Ovary (tissue), 10 donors: ENCODE measurements at places on chromosomes 5 and 9.

GRCh38 chr5:80182809-80183580 is 72.9 kb downstream of the SERINC5 start:
- DNase-seq, result no peak

GRCh38 chr9:125972012-125972729 is 225.0 kb downstream of the PBX3 start:
- no peak for DNase-seq

GRCh38 chr5:20040901-20041300 is 52.9 kb upstream of the CDH18 start:
- no peak for DNase-seq

DNA sequence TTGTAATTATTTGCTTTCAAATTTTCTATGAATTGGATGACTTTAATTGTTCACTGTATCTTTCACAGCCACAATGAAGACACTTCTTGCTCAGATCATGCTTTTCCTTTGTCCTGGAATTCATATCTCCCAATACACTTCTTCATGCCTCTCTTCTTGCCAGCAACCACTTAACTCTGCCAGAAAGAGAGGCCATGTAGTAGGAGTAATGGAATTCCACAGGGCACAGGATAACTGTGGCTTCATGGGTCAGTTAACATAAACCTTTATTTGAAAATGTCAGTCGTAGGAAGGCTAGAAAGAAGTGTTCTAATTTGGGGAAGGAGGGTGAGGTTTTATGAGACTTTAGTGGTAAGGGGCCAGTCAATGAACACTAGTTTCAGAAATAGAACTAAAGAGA is 190.3 kb downstream of the TMEM167A start:
- no peak for DNase-seq

DNA sequence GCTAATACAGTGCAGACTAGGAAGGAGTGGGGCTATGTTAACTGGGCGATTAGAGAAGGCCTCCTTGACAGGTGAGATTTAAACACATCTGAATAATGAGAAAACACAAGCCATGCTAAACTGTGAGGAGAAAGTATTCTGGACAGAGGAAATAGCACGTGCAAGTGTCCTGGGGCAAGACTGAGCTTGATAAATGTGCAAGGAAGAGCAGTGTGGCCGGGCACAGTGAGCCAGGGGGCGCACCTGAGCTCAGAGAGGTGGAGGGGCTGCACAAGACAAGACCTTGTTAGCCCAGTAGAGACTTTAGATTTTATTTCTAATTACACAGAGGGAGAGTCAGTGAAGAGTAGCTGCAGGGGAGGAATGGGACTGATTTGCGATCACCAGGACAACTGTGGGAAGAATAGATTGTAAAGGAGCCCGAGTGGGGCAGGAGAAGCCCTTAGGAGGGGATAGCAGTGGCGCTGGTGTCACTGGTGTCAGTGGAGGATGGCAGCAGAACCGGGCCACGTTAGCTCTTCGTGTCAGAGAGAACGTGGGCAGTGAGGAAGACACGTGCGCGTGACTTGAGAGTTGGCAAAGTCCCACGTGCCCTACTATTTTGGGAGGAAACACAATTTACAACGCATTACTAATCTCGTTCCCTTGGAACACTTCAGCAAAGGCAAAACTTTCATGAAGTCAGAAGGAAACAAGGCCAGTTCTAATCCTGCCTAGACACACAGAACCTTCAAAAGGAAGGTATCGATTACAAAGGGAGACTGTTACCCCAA is 17.9 kb upstream of the C5orf47 start:
- no peak for DNase-seq

DNA sequence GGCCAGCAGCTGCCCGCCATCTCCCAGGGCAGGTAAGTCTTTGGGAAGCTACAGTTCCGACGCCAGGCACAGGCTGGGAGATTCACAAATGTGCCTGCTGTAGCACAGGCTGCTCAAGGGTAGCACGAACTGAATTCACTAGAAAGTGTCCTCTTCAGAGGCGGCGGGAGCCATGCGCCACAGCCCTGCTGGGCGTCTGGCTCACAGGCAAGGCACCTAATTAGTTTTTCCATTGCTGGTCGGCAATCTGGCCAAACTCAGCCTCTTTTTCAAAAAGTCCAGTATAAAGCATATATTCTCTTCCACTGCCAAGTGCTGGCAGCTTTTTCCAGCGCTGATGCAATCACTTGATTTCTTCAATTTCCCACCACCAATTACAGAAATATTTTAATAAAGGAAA is 128.9 kb upstream of the RAPGEF1 start:
- no peak for DNase-seq

DNA sequence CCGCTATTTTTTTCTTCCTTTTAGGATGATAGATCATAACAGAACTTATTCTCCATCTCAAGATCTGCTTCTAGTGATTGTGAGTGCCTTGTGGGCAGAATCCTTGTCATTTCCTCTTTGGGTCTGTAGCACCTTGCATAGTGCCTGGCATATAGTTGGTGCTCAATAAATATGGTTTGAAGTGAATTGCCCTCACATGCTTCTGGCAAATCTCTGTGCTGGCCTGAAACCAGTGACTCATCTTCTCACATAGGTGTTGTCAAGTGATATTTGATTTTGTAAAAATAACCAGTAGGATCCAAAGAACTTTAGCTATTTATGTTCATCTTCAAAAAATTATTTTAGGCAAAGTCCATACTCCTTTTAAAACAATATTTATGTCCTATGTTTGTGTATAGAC is 86.7 kb downstream of the GABRG2 start:
- no peak for DNase-seq

DNA sequence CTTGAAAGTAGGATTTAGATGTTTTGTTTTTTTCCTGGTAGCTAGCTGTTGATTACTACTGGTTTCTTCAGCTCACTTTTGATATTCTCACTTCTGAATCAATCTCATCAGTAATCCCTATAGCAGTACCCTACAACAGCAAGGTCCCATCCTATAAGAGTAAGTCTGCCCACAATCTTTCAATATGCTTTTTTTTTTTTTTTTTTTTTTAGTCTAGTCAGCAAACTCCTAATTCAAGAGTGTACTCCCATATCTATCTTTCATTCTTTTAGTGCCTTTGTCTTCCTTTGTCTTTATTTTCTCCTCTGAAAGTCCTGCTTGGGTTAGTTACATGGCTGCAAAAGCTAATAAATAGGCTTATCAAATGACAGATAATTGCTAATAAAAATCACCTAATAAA is 362.4 kb upstream of the RIOK2 start:
- DNase-seq, result no peak

DNA sequence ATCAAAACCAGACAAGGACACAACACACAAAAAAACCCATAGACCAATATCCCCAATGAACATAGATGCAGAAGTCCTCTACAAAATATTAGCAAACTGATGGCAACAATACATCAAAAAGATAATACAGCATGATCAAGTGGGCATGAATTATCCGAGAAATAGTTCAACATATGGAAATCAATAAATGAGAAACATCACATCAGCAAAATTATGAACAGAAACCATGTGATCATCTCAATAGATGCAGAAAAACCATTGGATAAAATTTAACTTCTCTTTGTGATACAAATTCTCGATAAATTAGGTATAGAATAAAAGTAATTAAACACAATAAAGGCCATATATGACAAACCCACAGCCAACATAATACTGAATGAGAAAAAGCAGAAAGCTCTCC is 69.6 kb downstream of the C9 start:
- no peak for DNase-seq

- no peak for DNase-seq
These were observed 5.3 kb upstream of the FANCG start for GRCh38 chr9:35085078-35085477.

GRCh38 chr9:5326893-5327548 is 12.7 kb downstream of the RLN1 start:
- no peak for DNase-seq

- DNase-seq, result no peak
These were observed 39.8 kb downstream of the STARD4 start for GRCh38 chr5:111472579-111472978.

DNA sequence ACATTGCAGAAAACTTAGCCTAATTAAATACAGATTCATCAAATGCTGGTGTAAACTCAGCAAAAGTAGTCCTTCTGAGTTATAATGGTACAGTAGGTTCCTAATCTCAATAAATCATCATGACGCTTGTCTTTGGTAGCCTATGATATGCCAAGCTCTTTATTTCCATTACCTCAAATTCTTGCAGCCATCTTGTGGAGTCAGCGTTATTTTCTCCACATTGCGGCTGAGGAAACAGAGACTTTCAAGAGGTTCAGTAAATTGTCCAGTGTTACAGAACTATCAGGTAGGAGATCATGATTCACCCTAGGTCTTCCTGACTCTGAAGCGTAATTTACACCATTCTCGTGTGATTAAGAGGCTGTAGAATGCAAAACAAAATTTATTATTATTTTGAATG is 237.2 kb downstream of the PCSK5 start:
- no peak for DNase-seq
